ENCODE measurements at places on chromosomes 3 and 15.

GRCh38 chr3:5531741-5532290 is 344.3 kb downstream of the EDEM1 start:
- no peak for DNase-seq

GRCh38 chr3:133092681-133093080 is 54.5 kb downstream of the TMEM108 start:
- no peak for DNase-seq

DNA sequence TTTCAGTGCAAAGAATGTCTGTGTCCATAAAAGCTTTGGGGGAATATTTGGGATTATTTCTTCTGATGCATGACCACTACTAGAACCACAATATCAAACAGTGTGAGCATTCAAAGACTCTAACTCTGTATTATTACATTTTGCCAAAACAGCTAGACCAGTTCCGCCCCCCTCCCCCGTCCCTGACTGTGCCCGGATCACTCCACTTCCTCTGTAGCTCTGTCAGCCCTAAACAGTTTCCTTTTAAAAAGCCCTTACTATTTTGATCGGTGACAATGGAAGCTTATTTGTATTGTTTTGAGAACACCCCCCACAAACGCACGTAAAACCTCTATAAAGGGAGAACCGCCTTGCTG is 36.6 kb upstream of the EPHB3 start:
- no peak for DNase-seq

GRCh38 chr3:40853474-40853873 is 328.7 kb downstream of the ZNF621 start:
- no peak for DNase-seq
